CD4-positive, alpha-beta T cell treated with Interferon alpha-2 for 1 hour (primary cell): ENCODE measurements at places on chromosomes 1 and 21.

- no peak for DNase-seq
Observed at GRCh38 chr1:31101147-31101502, 35.6 kb upstream of the PUM1 start.

- no peak for DNase-seq
Observed at GRCh38 chr1:194174528-194174927, 988.1 kb upstream of the B3GALT2 start.

DNA sequence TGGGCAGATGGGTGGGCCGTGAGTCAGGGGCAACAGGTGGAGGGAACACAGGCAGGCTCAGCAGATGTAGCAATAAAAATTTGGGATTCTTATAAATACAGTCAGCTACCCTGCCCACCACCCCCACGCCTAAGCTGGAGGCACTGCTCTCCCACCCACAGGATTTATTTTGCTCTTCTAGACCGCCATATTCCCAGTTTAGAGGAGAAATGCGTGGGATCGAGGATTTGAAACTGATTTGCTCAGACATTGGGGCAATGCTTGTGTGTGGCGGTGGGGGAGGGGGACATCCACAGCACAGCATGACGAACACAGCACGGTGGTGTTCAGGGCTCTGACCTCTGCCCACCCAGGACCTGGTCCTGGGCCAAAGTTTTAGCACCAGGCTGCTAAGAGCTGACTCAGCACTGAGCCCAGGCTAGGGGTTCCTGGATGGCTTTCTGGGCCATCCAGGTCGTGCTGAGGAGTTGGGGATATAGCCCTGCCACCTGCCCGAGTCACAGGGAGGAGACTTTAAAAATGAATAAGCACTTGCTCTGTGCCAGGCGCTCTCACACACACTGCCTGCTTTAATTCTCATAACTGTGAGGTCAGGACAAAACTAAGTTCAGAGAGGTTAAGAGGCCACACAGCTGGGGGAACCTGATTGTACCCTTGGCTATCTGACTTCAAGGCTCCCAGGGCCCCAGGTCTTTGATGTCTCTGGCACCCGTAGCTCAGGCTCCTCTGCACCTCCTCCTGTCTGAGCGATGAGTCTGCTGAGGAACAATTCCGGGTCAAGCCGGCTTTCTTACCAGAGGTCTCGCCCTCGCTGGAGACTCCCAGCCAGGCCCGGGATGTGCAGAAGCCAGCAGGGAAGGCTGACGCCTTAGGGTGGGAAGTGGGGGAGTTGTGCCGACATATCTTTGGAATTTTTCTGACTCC lies 29.4 kb upstream of the CSF1 start:
- DNase-seq: no peak

- no peak for DNase-seq
Observed at GRCh38 chr1:29122682-29123052, 1.0 kb downstream of the TMEM200B start.

GRCh38 chr1:2867087-2867425 lies 65.6 kb upstream of the TTC34 start:
- no peak for DNase-seq

DNA sequence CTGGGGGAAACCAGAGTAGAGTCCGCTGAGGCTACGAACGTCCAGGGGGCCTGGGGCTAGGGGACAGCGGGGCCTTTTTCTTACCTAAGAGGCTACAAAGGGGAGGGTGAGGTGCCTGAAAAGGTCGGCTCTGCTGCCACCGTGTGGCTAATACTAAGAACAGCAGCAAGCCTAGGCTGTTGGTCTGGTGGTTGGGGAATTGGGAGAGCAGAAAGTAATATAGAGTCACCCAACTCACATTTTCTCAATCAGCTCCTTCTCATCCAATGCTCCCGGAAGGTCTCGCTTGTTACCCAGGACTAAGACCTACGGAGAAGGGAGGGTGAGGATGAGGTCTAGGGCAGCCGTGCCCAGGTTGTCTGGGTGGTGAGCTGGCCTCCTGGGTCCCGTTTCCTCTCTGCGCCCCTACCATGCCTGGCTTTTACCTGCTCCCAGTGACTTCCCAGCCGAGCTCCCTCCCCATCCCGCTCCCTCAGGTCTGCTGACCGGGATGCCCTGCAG lies 9.3 kb downstream of the ARL8A start:
- DNase-seq: peak; percentile 42

- no peak for DNase-seq
Observed at GRCh38 chr1:242004751-242005495, 6.0 kb upstream of the MAP1LC3C start.

- no peak for DNase-seq
Observed at GRCh38 chr1:164559342-164560051, 513 bp downstream of the PBX1 start.

DNA sequence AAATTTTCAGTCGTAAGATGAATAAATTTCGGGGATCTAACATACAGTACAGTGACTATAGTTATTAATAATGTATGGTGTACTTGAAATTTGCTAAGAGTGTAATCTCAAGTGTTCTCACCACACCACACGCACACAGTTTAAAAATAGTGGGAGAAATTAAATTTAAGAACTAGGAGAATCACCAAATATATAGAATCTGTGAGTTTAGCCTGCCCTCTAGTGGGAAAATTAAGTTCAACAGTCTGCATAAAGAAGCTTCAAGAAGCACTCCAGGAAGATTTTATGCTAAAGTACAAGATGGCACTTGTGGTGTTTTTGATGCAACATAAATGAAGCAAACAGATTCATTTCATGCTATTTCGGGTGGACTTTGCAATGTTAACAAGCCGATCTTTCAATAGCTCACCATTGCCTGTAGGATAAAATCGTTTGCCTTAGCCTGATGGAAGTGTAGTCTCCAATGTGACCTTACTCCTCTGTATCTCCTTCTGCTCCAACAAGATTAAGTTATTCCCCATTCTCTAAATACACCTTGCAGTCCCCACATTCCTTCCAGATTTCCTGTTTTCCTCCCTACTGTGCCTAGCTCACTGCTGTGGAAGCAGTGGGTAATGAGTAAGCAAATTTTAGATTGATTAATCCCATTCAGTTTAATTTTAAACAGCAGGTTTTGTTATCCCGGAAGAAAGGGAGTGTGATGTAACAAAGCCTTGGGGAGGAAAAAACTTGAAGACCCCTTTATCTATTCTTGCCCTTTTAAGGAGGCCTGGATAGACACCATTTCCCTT lies 8.7 kb upstream of the PIK3C2B start:
- peak; percentile 85 for DNase-seq

DNA sequence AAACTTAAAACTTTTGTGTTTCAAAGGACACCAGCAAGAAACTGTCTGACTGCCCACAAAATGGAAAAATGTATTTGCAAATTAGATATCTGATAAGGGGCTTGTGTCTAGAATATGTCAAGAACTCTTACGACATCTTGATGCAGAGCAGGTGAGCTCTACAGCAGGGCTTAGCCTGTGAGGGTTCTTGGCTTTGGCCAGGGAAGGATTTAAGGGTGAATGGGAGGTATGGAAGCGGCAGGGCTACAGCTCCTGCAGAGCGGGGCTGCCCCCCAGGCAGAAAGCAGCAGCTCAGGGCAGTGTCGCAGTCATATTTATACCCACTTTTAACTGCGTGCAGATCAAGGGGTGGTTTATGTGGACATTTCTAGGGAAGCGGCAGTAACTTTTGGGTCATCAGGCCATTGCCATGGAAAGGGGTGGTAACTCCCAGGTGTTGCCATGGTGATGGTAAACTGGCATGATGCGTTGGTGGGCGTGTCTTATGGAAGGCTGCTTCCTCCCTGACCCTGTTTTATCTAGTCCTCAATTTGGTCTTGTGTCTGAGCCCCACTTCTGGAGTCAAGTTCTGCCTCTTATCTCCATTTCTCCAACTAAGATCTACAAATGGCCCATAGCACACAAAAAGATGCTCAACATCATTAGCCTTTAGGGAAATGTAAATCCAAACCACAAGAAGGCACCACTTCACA lies 23.2 kb downstream of the MORN1 start:
- no peak for DNase-seq

- DNase-seq: no peak
Observed at GRCh38 chr1:39395357-39395831, 96.0 kb upstream of the BMP8A start.

GRCh38 chr1:56952501-56952900 lies 13.3 kb downstream of the C8B start:
- no peak for DNase-seq

GRCh38 chr1:172408958-172409357 lies 11.5 kb upstream of the C1orf105 start:
- DNase-seq: no peak

DNA sequence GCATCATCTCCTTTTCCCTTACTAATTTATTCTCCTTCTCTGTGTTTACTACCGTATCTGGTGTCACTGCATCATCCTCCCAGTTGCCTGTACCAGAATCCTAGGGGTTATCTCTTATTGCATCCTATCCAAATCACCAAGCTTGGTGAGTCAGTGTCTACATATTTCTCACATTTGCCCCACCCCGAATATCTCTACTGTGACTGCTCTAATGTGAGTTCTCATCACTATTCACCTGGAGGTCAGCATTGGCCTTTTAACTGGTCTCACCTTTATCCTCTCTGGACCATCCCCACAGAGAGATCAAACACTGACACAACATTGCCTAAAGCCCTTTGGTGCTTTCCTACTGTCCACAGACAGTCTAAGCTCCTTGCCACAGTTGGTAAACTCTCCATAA lies 45.7 kb upstream of the ZNF648 start:
- no peak for DNase-seq

GRCh38 chr1:84762664-84763063 lies 72.4 kb upstream of the SSX2IP start:
- DNase-seq: no peak

GRCh38 chr1:40122855-40123254 lies 25.8 kb upstream of the PPT1 start:
- no peak for DNase-seq

- DNase-seq: no peak
Observed at GRCh38 chr1:232529747-232530146, 100.2 kb downstream of the SIPA1L2 start.

GRCh38 chr1:108609483-108610049 lies 49.7 kb downstream of the EEIG2 start:
- no peak for DNase-seq

DNA sequence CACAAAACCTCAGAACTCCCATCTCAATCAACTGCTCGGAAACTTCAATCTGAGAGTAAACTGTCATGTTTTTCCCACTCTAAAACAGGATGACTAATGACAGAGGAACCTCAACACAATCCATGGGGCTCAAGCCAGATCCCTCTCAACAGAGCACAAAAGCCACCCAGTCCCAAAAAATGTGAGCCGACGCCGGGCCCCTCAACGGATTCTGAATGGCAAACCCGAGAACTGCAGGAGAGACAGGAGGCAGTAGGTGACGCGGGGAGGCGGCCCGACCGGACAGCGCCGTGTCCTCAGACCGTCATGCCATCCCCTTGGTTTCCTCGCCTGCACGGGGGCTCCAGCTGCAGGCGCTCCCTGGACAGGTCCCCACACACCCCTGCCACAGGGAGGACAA lies 53.4 kb downstream of the SSBP3 start:
- no peak for DNase-seq

DNA sequence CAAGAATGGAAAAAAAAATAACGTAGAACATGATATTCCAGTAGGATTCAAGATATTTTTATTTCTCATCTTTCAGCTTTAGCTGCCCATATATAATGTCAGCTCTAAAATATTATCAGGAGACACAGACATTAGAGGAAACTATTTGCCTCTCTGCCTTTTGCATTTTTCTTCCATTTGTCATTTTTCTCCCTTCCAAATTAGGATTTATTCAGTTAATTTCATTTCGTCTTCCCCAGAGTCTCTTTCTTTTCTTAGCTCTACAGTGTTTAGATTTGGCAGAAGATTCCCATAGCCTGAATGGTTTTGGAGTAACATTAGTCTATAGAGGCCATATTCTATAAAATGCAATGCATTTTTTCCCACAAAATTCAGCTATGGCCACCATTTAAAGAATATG lies 5.1 kb upstream of the ENAH start:
- no peak for DNase-seq

- DNase-seq: no peak
Observed at GRCh38 chr21:36718951-36719501, 20.1 kb downstream of the SIM2 start.

GRCh38 chr1:212916481-212917133 lies 33.7 kb upstream of the VASH2 start:
- DNase-seq: peak; percentile 5

DNA sequence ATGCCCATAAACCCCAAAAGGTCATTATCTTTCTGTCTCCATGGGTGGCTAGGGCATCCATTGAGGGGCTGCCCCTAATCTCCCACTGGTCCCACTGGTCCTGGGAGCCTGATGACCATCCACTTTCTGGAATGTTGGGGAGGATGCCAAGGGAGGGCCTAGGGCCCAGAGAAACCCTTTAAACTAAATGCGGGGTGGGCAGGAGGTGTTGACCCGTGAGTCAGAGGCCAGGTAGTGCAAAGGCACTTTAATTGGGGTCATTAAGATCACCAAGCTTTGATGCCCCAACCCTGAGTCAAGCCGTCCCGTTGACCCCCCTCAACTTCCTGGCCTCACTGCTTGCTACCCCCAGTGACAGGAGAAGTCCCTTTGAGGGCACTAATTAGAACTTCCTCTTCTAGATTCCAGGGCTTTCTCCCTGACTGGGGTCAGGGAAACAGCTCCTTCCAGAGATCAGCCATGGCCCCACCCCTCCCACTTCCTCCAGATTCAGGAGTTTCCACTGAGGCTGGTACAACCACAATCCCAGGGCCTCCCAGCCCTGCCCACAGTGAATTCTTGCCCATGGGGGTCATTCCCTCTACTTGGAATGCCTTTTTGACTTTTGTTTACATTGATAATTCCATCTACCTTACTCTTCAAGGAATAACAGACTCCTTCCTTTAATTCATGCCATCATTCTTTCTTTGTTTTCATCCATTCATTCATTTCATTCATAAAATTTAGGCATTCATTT lies 15.5 kb upstream of the SERINC2 start:
- no peak for DNase-seq

- peak; percentile 69 for DNase-seq
Observed at GRCh38 chr21:34029743-34030528, 43.4 kb upstream of the MRPS6 start.
